ENCODE measurements at places on chromosomes 16 and 17.

DNA sequence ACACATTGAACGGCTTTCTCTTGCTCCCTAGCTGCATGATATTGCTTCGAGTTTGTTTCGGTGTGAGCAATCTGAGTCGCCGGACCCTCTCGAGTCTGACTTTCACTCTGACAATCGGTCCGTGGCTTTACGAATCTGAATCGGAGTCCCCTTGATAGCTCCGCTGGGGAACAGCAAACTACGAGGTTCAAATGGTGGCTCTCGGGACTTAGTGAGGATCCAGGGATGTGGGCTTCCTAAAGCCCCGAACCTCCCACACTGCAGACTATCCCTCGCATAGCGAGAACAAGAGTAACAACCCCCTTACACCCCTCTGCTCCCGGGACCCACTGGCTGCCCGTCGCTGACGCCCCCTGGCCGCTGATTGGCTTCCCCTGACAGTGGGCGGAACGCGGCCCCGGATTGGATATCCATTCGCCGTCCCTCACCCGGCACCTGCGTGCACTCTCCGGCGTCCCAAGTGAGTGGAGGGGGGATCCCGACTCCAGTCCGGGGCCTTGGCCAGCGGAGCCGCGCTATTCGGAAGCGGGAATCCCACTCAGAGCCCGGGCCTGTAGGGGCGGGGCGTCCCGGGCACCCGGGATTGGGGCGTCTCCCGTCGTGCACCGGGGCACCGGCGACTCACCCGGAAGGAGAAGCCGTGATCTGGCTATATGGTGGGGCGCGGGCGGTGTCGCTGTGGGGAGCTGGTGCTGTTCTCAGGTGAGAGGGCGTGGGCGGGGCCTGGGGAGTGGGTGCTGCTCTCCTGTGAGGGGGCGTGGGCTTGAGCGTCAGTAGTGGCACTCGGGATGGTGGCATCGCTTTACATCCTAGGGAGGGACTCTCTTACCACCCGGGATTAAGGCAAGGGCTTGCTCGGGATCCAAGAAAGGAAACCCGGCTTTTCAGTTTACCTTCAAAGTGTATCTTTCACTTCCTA lies at the start of gene SNX11:
Gene SNX11, plus strand, starts transcription at position 630 of the 919 bp plus-strand sequence. CDS start 4,278 bp downstream, outside the sequence.
- peak; percentile 92 for DNase-seq

DNA sequence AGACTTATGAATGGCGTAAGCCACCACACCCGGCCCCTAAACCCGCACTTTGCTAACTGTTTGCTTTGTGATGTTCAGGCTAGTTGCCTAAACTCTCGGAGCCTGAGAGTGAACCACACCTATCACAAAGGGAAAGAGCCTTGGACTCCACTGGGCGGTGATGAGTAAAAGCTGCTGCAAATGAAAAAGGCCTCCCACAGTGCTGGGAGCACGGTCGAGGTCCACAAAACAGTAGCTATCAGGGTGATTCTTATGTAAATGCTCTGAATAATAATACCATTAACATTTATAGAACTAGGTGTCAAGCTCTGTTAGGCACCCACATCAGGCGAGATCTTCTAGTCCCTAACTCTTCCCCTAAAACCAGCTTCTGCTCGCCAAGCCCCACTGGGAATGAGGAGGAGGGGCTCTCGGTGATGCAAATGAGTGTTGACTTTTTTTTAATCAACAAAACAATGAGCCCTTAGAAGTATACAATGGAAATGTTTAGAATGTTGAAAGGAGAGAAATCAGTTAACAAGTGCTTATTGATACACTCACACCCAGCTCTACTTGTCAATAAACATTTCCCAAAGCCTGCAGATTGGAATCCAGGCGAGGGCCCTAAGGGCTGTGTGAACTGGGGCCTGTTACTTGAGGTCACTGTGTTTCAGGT lies 19.8 kb downstream of the FBRS start:
- DNase-seq = no peak

DNA sequence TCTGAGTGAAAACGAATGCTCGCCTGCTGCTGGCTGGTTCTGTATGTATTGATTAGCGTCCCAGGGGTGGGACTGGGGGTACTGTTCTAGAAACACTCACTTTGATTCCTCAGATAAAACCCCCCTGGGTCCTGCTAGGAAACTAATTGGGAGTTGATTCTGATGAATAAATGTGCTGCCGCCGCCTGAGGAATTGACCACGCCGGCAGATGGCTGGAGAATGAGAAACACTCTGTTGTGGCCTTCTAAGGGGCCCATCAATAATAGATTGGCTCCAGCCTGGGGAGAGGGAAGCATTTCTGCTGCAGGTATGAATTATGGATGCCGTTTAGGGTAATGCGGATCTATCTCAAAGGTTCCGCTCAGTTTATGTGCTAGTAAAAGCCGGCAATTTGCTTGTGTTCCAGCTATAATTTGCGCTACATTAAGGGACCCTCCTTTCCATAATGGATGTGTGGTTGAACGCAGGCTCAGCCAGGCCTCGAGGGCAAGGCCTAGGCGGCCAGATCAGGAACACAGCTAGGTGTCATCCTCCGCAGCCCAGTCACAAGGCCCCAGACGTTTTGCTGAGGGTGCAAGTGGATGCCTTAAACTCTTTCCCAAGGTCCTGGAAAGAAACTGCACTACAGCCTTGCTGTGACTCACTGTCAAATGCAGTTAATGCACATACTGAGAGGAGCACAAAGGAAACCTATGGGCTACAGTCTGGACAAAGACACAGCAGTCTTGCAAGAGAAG lies 132.2 kb upstream of the HS3ST2 start:
- no peak for DNase-seq

DNA sequence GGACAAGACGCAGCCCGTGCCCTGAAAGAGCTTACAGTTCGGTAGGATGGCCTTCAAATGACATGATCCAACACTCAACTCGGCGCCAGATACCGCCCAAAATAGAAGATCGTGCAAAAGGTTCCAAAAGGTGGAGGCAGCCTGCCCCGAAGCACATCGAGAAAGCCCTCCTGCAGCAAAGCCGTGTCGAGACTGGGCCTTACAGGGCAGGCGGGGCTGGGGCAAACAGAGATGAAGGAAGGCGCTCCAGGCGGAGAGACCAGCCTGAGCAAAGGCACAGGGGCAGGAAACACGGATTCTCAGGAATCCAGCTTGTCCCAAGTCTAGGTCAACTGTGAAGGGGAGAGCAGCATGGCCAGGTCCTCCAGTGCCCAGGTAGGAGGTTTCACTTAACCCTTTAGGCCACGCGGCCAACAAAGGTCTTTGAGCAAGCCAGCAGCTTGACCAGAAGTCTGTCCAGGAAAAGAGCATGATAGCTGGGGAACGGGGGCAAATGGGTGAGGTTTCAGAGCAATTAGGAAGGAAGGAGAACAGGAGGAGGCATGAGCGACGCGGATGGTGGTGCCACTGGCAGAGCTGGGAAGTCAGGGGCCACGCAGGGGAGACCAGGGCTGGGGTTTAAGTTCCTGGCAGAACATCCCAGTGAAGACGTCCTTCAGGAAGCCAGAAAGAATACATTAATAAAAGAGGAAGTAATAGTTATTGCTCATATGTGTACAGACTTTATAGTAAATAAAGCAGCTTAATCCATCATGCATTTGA lies 21.2 kb upstream of the EIF1 start:
- DNase-seq = no peak

- peak; percentile 40 for DNase-seq
These were observed 23.2 kb downstream of the ZNF213 start for GRCh38 chr16:3158026-3158509.

- DNase-seq = no peak
These were observed 9.6 kb downstream of the PIK3R6 start for GRCh38 chr17:8857919-8858318.

GRCh38 chr17:50147841-50148225 lies 2.6 kb downstream of the PPP1R9B start:
- DNase-seq = no peak

- no peak for DNase-seq
These were observed 3.2 kb downstream of the MCRIP1 start for GRCh38 chr17:81829858-81830257.

DNA sequence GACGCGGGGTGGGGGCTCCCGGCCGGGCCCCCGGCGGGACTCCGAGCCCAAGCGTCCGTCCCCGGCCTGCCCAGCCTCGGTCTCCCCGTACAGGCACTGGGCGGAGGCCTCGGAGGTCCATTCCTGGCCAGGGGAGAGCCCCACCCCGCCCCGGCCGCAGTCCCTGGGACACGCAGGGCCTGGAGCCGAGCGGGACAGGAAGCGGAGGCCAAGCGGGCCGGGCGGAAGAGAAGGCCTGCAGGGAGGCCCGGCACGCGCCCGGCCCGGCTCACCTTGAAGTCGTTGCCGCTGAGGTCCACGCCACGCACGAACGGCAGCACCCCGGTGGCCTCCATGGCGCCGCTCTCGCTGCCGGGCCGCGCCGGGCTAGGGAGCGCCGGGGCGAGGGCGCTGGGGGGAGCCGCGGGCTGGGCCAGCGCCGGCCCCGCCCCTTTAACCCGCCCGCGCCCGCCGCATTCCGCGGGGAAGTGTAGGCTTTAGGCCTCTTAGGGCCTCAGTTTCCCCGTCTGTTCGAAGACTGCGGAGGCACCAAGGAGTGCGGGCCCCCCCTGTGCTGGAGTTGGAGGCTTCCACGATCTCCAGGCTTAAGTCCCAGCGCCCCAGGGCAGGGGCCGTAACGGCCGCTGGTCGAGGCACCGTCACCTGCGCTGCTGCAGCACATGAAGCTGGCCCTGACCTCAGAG lies at the start of gene FLII:
Gene FLII, minus strand, starts transcription at position 383 of the 683 bp plus-strand sequence. Its CDS starts 48 bp downstream, at position 335.
- DNase-seq = no peak

DNA sequence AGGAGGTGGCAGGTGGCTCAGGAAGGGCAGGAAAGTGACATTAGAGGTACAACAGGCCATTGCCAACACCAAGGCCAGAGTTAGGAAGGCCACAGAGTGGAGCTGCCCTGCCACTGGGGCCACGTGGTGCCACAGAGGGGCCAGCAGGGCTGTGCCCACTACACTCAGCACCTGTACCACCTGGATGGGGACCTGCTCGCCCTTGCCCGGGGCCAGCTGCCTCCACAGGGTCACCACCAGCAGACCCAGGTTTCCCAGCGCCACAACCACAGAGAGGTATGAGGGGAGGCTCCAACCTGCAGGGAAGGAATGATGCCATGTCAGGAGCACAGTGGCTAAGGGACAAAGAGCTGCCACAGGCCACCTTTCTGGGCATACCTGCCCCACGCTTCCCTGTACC lies 1.2 kb downstream of the SLC52A1 start:
- no peak for DNase-seq

DNA sequence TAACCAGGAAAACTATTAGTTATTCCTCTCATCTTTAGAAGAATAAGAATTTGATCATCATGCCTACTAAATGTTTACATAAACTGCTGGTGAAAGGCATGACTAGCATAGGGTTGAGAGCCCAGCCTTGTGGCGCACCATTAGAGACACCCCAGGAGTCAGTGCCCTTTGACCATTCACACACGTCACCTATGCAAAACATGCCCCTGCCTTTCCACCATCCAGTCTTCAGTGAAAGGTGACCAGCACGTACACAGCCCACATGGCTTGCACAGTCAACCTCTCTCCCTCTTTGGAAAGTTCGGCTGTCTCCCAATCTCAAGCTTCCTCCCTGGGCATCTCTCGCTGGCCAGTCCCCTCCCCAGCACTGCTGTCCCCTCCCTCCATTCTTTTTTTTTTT lies 150.3 kb downstream of the ENGASE start:
- no peak for DNase-seq

DNA sequence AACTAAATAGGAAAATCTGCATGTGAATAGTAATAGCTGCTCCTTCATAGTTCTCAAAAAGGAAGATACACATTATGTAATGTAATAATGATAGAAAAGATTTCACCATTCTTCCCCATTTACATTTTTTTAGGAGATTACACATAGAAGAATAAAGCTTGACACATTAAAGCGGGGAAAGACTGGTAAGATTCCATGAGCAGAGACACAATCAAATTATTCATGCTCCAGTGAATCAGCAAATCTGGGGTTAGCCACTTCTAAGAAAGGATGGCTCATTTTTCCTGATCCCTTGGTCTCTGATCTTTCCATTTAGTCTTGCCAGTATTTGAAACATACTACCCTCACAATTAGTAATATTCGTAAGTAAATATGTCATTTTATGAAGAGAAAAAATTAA lies 81.9 kb downstream of the CA4 start:
- DNase-seq = peak; percentile 61

- DNase-seq = peak; percentile 75
These were observed 45.0 kb downstream of the B9D1 start for GRCh38 chr17:19317359-19318095.

GRCh38 chr16:56728980-56729734 lies 772 bp upstream of the NUP93 start:
- DNase-seq = no peak

GRCh38 chr16:9817586-9817985 lies 364.6 kb downstream of the GRIN2A start:
- DNase-seq = no peak

- no peak for DNase-seq
These were observed 14.1 kb downstream of the ARHGEF15 start for GRCh38 chr17:8324132-8324531.

GRCh38 chr16:57025941-57026777 lies 36.8 kb downstream of the NLRC5 start:
- no peak for DNase-seq

DNA sequence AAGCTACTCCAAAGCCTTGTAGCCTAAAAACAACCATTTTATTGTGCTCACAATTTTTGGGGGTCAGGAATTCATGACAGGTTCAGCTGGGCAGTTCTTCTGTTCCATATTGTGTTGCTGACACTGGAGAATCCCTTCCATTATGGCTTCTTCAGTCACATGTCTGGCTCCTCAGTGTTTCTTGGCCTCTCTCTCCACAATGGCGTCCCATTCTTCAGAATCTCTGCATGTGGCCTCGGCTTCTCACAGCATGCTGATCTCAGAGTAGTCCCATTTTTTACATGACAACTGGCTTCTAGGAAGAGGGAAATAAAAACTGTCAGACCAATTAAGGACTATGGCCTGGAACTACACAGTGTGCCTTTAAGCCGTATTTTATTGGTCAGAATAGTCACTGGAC lies 49.7 kb downstream of the NF1 start:
- DNase-seq = no peak

GRCh38 chr16:84286578-84287240 lies 8.0 kb upstream of the WFDC1 start:
- DNase-seq = no peak

GRCh38 chr16:70704586-70704985 lies 18.7 kb upstream of the MTSS2 start:
- DNase-seq = no peak
